ENCODE measurements at places on chromosomes 7 and 10. TPM values are rescaled to one million over a fixed set of nuclear protein-coding genes. Genes with fewer than 3 reads are reported as not detected.
A peak's percentile ranks its signal among the peaks of the same experiment; 100 is the strongest.

DNA sequence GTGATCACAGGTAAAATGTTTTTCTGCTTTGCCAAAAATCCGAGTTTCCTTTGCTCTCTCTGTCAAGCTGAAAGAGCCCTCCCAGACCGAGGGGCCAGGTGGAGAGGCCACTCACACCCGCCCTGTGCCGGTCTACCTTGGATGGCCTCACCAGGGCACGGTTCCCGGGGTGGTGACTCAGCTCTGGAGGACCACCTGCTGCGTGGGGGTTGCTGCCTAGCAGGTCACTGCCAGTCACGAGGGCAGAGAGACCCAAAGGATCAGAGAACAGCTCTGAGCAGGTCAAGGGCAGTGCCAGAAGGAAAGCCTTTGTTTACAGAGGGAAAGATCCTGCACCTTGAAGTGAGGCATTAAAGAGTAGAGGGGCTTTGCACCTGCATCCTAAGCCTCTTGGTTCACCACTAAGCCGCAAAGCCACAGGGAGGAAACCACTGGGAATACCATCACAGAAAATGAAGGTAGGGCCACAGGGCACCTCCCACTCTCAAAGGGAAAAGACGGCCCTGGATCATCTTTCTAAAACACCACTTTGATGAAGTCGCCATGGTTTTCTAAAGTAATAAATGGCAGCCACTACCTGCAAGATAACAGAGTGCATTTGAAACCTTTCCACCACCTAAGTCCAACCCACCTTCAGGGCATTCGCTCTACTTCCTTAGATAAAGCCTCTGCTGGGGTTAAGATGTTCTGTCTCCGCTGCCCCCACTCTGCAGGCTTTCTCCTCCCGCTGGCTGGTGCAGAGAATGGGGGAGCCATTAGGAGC is 160.3 kb upstream of the KLF14 start:
- peak; percentile 96 for DNase-seq

SRRM3 gene
- total RNA-seq, result 0.27 TPM

PIP gene
- not detected for total RNA-seq

MEIG1 gene
- total RNA-seq, result not detected

DNA sequence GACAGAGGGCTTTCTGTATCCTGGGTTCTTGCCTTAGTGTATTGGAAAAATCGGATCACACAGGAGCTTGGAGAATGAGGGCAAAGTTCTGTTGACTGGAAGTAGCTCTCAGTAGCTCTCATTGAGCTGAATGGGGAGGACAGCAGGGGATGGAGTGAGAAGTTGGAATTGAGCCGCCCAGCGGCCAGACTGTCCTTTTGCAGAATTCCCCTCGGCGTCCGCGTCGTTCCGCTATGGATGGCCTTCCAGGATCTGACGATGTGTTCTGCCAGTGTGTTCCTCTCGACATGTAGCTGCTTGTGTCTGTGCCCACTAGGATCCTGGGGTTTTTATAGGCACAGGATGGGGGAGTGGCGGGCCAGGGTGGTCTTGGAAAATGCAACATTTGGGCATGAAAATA is 351.8 kb upstream of the SEMA3A start:
- DNase-seq, result no peak

DNA sequence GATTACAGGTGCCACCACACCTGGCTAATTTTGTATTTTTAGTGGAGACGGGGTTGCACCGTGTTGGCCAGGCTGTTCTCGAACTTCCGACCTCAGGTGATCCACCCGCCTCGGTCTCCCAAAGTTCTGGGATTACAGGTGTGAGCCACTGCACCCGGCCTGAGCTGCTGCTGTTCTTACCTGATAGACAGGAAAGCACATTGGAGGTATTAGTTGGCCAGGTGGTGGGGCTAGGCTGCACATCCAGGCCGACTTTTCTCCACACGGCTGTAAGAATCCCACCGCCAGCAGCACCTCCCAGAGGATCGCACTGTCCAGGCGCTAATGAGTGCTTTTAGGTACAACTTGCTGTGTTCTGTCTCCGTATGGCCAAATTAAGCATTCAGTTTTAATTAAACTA is 112.6 kb downstream of the WDR37 start:
- DNase-seq, result no peak

DNA sequence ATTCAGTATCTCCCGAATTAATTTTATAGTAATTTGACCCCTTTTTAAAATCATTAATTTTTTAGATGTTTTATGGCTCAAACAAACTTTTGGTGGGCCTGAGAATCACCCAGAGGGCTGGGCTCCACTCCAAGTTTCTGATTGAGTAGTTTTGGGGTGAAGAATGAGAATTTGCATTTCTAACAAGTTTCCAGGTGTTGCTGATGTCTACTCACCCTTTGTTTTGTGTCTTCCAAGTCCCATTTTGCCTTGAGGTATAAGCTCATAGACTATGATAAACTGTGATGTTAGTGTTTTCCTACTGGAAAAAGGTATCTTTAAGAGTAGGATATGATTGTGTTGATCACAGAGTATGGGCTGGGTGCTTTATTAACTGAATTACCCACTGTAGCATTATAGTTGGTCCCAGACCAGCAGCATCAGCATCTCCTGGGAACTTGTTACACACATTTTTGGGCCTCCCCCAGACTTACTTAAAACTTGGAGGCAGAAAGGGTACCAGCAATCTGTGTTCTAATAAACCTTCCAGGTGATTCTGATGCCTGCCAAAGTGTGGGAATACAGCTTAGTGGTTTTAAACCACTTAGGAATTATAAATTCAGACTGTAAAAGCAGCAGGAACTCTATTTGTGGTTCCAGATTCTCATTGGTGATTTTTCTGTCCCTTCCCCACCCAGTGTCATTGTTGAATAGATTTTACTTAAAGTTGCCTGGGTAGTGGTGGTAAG is 19.1 kb downstream of the ZNRF2 start:
- no peak for DNase-seq

CABCOCO1 gene
- 3.6 TPM for total RNA-seq

- no peak for DNase-seq
Measured at GRCh38 chr10:88890681-88891381, 10.8 kb downstream of the STAMBPL1 start.

- peak; percentile 59 for DNase-seq
Measured at GRCh38 chr7:12031186-12031585, 179.9 kb upstream of the TMEM106B start.

GRCh38 chr7:92594746-92595145 is 4.6 kb upstream of the FAM133B start:
- no peak for DNase-seq

All from M059J (cell line).